ENCODE measurements at places on chromosomes 4 and X.

DNA sequence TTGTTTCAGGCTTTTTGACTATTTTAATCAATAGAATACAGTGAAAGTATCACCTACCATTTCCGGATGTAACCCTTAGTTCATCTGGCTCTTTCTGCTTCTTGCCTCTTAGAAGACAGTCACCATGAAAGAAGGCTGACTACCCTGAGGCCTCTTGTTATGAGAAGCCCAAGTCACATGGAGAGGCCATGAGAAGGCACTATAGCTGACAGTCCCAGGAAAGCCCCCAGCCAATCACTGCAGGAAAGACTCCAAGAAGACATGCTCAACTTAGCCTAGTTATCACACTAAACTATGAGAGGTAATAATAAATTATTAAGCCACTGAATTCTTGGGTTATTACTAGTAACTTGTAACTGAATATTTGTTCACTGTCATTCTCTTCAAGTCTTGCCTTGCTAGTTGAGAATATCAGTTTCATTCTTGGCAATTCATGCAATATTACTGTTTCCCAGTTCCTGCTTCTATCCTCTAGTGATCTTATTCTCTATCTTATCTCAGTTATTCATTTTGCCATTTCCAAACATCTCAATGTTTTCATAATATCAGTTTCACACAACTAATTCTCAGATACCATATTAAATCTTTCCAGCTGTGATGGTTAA, 57.1 kb upstream of the GUCY1A1 start:
- no peak for DNase-seq

- DNase-seq, result no peak
Observed at GRCh38 chr4:101334963-101335572, 12.3 kb downstream of the PPP3CA start.

DNA sequence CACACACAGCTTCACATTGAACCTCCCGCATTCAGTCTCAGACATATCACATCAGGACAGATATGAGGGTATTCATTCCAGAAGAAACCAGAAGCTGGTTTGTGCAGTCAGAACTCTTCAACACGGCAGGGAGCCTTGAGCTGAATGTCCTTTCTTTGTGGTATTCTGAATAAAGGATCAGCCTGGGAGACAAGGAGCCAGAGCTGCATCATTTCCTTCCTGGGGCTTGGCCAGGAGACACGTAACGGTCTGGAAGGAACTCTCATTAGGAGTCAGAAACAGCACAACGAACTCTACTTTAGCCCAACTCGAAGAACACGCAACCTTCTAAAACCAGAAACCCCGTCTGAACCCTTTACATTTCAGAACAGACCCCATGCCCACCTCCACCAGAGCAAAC, 46.4 kb downstream of the KDR start:
- no peak for DNase-seq

DNA sequence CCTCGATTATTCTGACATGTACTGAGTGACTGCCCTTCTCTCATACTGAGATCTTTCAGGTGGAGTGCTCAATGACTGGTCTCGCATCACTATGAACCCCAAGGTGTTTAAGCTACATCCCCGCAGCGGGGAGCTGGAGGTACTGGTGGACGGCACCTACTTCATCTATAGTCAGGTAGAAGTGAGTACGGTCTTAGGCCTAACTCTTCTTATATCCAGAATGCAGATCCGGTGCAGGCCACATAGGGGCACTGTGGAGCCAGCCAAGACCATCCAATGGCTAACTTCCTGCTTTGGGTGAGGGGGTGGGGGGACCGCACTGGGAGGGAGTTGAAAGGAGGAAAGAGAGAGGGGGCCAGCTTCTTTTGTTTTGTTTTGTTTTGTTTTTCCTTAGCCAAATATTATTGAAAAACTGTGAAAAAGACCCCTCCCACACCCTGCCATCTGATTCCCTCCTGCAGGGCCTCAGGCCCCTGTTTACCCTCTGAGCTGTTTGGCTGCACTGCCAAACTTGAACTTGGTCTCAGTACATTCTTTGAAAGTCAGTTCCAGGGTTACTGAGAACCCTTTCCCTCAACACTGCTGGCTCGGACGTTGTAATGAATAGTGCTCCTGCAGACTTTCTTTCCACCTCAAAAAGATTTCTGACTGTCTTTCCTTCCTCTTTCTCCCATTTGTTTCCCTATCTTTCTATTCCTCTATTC, 16.2 kb downstream of the AWAT2 start:
- DNase-seq, result no peak

DNA sequence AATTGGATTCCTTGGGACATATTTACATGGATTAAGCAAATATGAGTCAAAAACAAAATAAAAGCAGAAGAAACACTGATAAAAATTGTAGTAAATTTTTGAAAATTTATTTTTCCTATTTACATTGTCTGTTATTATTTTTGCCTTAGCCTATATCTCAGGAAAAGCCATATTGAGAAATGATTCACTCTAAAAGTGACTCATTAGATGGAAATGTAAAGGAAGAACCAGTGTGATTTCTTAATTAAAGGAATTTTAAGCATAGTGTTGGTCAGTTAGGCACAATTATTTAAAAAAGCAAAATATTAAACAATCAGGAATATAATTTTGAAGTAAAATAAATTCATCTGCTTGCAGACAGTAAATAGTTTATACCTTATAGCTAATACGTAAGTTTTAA, 167.4 kb upstream of the NAP1L5 start:
- no peak for DNase-seq

GRCh38 chr4:87088186-87088585, 132.2 kb downstream of the KLHL8 start:
- no peak for DNase-seq

DNA sequence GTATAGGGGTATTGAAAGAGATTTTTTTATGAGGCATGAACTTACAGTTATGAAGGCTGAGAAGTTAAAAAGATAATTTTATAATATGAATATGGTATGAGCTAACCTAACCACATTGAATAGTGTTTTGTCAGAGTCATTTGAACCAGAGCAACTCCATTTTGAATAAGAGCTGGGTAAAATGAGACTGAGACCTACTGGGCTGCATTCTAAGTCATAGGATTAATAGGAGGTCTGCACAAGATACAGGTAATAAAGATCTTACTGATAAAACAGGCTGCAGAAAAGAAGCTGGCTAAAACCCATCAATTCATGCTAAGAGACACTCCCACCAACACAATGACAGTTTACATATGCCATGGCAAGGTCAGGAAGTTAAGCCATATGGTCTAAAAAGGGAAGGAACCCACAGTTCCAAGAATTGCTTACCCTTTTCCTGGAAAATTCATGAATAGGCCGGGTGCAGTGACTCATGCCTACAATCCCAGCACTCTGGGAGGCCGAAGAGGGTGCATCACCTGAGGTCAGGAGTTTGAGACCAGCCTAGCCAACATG, 209.2 kb downstream of the TECRL start:
- no peak for DNase-seq

DNA sequence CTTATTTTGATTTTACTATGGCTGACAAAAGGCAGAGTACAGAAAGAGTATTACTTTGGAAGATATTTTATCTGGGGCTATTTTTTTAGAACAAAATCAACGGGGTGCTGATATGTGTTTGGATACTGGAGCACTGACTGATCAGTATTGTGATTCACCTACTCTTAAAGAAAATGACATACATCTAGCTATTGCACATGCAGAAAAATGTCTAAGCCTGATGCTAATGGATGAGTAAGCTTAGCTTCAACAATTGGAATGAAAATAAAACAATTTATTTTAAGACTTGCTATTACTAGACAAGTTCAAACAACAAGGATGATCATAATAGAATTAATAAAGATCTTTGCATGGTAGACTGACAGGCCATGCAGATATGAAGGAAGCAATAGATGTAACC, 262.0 kb downstream of the PPP1R2C start:
- no peak for DNase-seq

GRCh38 chrX:71052721-71053120, 15.4 kb downstream of the SNX12 start:
- no peak for DNase-seq

DNA sequence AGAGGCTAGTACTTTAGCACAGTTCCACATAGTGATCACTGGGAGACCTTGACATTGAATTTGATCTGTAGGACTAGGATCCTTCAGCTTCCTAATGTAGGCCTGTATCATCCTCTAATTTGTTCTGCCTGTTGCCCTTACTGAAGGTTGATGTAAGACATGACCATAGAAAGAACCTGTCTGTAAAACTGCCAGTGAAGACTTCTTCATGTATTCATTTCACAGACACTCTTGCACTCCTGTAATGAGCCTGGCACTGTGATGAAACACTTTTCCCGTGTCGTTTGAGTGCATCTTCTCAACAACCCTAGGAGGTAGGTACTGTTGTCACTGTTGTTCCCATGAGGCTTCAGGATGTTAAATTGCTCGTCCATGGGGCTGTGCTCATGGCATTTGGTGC, 14.7 kb downstream of the RAB9A start:
- DNase-seq, result no peak

DNA sequence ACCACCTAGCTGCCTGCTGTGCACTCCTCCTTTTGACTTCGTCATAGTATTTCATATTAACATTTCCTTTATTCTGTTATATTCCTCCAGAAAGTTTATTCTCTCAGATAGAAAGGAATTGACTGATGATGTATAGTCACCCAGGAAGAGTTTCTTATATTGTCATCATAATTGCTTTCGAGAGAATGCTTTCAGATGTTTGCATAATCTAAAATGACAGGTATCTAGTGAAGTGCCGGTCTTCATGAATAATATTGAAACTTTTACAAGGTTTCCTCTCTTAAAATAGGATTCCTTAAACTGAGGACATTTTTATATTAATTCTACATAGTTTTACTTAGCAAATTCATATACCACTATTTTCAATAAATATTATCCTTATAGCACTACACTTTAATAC, 10.1 kb downstream of the SEC24D start:
- DNase-seq, result no peak

DNA sequence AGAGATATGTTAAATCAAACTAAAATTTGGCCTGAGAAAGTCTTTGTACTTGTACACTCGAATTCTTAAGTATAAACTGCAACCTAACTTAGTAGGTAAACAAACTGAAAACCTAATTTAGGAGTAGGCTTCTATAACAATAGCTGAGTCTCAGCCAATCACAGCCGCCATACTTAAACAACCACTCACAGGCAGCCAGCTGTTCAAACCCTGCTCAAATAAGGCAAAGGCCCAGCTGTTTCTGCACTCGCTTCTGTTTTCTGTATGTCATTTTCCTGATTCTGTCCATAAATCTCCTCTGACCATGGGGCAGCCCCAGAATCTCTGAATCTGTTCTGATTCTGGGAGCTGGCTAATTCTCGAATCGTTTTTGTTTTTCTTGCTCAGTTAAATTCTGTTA, 7.8 kb upstream of the PLS3 start:
- DNase-seq, result no peak

GRCh38 chrX:18664947-18665346, 7.0 kb downstream of the RS1 start:
- DNase-seq, result no peak

GRCh38 chr4:103032574-103032973, 13.1 kb upstream of the SLC9B1 start:
- DNase-seq, result no peak

- DNase-seq, result no peak
Observed at GRCh38 chrX:112513154-112513553, 166.6 kb downstream of the LHFPL1 start.

DNA sequence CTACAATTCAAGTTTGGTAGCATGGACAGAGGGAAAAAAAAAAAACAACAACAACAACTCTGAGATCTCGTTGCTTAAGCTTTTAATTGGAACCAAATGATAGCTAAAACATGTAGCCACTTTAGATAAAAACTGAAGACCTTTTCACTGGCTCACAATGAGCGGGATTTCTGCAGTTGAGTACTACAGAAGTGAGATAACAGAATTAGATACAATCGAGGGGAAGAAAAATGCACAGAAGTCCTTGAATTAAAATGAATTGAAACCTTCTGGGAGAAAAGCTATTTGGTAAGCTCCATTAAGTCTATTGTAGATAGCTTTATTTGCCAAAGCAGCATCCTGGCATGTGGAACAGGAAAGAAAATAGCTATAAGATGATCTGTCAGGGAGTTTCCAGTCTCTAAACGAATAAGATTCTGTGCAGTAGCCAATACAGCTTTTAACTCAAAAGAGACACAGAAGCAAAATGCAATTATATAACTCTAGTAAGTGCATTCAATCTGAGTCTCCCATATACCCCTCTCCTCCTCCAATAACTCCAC, 248.5 kb downstream of the ENOX2 start:
- DNase-seq, result no peak

- DNase-seq, result no peak
Observed at GRCh38 chr4:101787701-101788316, 2.7 kb upstream of the BANK1 start.

GRCh38 chr4:184348311-184349233, 125.8 kb downstream of the IRF2 start:
- DNase-seq, result no peak

DNA sequence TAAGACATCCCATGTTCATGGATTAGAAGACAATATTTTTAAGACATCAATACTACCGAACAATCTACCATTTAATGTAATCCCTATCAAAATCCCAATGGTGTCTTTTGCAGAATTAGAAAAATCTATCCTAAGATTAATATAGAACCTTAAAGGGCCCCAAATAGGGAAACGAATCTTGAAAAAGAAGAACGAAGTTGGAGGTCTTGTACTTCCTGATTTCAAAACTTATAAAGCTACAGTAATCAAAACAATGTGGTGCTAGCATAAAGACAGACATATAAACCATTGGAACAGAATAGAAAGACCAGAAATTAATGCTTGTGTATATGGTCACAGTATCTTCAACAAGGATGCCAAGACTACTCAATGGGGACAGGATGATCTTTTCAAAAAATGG, 42.0 kb downstream of the CENPE start:
- no peak for DNase-seq

DNA sequence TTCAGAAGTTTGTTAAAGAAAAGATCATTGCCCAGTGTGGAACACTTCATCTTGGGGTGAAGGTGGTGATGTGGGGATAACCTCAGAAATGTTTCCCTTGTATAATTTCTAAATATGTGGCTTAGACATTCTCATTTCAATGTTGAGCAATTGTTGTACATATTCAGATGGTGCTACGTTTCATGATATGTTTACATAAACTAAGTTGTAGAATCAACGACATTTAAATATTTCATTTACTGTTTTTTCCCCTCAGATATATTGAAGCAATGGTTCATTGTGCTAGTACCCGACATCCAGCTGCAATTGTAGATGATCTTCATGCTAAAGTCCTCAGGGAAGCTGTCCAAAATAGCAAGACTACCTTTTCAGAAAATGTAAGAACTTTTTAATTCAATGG, 92.6 kb downstream of the BLTP1 start:
- DNase-seq, result no peak

DNA sequence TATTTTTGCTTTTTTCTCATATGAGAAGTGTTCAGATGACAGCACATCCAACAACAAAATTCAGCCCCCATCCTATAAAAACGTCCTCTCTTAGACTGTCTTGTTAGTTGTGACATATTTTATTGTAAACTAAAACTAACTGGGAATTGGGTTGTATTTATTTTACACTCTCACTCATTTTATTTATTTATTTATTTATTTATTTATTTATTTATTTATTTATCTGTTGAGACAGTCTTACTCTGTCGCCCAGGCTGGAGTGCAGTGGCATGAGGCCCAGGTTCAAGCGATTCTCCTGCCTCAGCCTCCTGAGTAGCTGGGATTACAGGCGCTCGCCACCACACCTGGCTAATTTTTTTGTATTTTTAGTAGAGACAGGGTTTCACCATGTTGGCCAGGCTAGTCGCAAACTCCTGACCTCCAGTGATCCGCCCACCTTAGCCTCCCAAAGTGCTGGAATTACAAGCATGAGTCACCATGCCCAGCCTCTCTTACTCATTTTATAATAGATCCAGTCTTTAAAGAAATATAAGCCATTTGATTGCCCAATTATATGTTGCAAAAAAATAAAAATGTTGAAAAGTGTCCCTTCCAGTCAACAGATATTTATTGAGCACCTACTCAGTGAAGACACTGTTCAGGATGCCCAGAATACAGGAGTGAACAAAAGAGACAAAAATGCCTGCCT, 44.6 kb downstream of the PALLD start:
- no peak for DNase-seq
